Neural progenitor cell (in vitro differentiated cells): ENCODE measurements at places on chromosomes 11 and 22. TPM values are rescaled to one million over a fixed set of nuclear protein-coding genes. Genes with fewer than 3 reads are reported as not detected.

- H3K27ac ChIP-seq = no peak overlapping the region
- H3K36me3 ChIP-seq = no peaks in the 10 kb centered on the region
- peaks cover 55% of the 10 kb centered on the region for H3K4me1 ChIP-seq
- no peak overlapping the region for H3K4me3 ChIP-seq
- no peak for DNase-seq
These were observed 25.7 kb upstream of the OAF start for GRCh38 chr11:120184946-120185705.

GRCh38 chr11:45807792-45808238, 2.9 kb downstream of the SLC35C1 start:
- no peaks in the 10 kb centered on the region for H3K36me3 ChIP-seq
- no peak for DNase-seq
- H3K27ac ChIP-seq = no peak overlapping the region
- peaks cover 3% of the 10 kb centered on the region for H3K4me1 ChIP-seq
- peaks cover 20% of the 10 kb centered on the region for H3K27me3 ChIP-seq

DNA sequence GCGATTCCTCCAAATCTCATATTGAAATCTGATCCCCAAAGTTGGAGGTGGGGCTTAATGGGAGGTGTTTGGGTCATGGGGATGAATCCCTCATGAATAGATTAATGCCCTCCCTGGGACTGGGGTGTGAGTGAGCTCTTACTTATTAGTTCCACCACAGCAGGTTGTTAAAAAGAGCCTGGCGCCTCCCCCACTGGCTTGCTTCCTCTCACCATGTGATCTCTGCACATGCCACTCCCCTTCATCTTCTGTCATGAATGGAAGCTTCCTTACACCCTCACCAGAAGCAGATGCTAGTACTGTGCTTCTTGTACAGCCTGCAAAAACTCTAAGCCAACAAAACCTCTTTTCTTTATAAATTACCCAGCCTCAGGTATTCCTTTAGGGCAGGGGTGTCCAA, 8.8 kb downstream of the RRAS2 start:
- H3K4me3 ChIP-seq = no peak overlapping the region
- H3K4me1 ChIP-seq = peaks cover 16% of the 10 kb centered on the region
- H3K36me3 ChIP-seq = no peaks in the 10 kb centered on the region
- H3K27ac ChIP-seq = no peak overlapping the region

DNA sequence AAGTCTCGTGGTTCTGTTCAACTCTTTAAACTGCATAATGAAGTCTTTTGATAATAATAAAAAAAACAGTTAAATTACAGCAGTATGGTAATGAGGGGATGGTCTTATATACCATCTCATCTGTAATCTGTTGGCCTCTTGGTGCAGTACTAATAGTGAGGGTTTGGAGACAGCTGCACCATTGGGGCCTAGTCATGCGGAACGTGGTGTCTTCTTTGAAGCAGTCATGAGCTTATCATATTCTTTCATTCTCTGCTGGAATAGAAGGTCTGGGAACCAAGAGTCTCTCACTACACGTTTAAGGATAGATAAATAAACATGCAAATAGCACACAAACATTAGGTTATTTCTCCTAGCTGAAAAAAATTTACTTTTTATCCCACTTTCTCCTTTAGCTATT, 40.9 kb upstream of the OR9Q1 start:
- peaks cover 21% of the 10 kb centered on the region for H3K4me1 ChIP-seq
- peak; percentile 60 for DNase-seq
- H3K36me3 ChIP-seq = no peaks in the 10 kb centered on the region

DNA sequence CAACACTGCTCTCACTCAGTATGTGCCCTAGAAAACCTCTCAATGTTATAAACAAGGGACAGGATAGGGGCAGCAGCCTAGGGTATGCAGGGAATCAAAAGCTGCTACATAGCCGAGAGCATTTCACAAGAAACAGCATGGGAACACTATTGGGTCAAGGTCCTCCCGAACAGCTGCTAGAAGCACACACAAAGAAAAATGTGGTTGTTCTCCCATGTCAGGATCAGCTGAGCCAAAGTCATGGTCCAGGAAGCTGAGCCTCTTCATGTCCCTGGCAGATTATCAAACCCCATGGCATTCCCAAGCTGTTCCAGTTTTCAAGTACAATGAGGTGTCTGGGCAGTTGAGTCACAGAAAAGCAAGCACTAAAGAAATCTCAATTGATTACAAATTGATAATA, 21.0 kb upstream of the GDPD4 start:
- no peaks in the 10 kb centered on the region for H3K27me3 ChIP-seq
- no peaks in the 10 kb centered on the region for H3K4me1 ChIP-seq
- H3K4me3 ChIP-seq = no peak overlapping the region
- H3K27ac ChIP-seq = no peak overlapping the region
- no peaks in the 10 kb centered on the region for H3K36me3 ChIP-seq

The PIWIL4 gene
- 1.1 and 1.3 TPM in 2 replicates for total RNA-seq

The IFT27 gene
- total RNA-seq = 31.7 and 37.1 TPM in 2 replicates

The NEU3 gene
- 12.4 and 17.9 TPM in 2 replicates for total RNA-seq

- H3K36me3 ChIP-seq = no peaks in the 10 kb centered on the region
- H3K27ac ChIP-seq = no peak overlapping the region
- H3K27me3 ChIP-seq = no peaks in the 10 kb centered on the region
- H3K4me1 ChIP-seq = peaks cover 5% of the 10 kb centered on the region
- no peak for DNase-seq
- no peak overlapping the region for H3K4me3 ChIP-seq
These were observed 29.0 kb downstream of the WNT11 start for GRCh38 chr11:76177250-76177686.

GRCh38 chr11:88420165-88420791, 82.7 kb upstream of the CTSC start:
- no peak for DNase-seq
- H3K27ac ChIP-seq = no peak overlapping the region
- no peaks in the 10 kb centered on the region for H3K36me3 ChIP-seq
- H3K27me3 ChIP-seq = no peaks in the 10 kb centered on the region
- H3K4me1 ChIP-seq = peaks cover 10% of the 10 kb centered on the region

- H3K4me3 ChIP-seq = no peak overlapping the region
- DNase-seq = no peak
These were observed 34.0 kb upstream of the SMIM38 start for GRCh38 chr11:69121621-69122325.

DNA sequence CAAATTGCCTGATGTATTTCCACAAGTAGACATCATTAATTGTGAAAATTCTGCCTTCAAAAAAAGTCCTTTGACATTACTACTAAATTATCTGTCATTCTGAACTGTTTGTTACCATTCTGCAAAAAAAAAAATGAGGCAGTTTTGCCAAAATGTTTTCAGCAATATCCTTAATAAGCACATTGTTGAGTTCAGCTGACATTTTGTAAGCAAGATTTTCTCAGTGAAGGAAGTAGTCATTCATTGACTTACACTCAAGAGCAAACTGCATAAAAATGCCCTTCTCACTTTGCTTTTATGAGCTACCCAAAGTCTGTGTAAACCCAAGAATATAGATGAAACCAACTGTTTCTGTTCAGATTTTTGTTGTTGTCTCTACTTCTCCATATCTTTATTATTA, 125.9 kb downstream of the UVRAG start:
- H3K27ac ChIP-seq = no peak overlapping the region
- no peak overlapping the region for H3K4me3 ChIP-seq
- no peak for DNase-seq
- H3K4me1 ChIP-seq = peaks cover 3% of the 10 kb centered on the region

DNA sequence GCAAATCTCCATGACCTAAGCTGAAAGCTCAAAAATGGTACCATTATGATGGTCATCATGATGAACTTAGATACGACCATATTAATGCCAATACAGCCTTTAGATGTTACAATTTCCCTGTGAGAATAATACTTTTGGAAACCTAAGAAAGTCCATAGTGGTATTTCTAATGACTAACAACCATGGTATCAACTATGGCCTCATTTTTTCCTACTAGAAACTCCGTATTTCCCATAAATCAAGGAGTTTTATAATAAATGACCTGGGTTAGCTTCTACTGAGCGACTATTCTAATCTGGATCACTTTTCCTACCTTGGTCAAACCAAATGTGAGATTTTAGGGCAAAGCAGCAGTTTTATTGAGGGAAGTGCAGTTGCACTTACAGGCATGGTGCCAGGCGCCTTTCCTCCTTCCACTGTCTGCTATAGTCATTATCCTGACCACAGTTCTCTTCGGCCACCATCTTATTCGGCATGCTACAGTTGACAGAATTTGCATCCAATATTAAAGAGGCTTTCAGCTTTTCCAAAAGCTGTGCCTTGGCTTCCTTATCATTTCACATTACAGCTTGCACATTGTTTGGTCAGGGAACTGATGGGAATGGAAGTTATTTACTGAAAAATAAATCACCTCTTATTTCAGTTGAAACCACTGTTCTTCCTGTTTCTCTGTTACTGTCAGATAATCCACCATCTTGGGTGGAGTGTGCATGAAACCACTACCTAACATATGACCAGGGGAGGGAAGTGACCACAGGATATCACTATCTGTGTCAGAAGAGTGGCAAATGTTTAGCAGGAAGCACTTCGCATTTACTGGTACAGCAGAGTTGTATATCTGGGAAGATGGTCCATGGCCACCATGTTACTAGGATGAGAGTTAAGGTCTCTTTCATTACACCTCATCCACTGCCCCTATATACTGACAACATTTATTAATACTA, 74.5 kb upstream of the PICALM start:
- H3K4me1 ChIP-seq = no peaks in the 10 kb centered on the region
- H3K36me3 ChIP-seq = no peaks in the 10 kb centered on the region
- no peaks in the 10 kb centered on the region for H3K27me3 ChIP-seq

The CLTCL1 gene
- total RNA-seq = 7.9 and 13.7 TPM in 2 replicates

The CALCA gene
- total RNA-seq = not detected in 2 replicates

GRCh38 chr11:126465573-126466188, 110.2 kb downstream of the ST3GAL4 start:
- no peaks in the 10 kb centered on the region for H3K27me3 ChIP-seq
- no peaks in the 10 kb centered on the region for H3K4me1 ChIP-seq
- H3K4me3 ChIP-seq = no peak overlapping the region
- DNase-seq = no peak
- no peak overlapping the region for H3K27ac ChIP-seq

- no peak for DNase-seq
- H3K4me3 ChIP-seq = no peak overlapping the region
- no peaks in the 10 kb centered on the region for H3K27me3 ChIP-seq
- H3K27ac ChIP-seq = no peak overlapping the region
- peaks cover 25% of the 10 kb centered on the region for H3K4me1 ChIP-seq
These were observed 176.1 kb downstream of the LRRC4C start for GRCh38 chr11:41283191-41283930.

DNA sequence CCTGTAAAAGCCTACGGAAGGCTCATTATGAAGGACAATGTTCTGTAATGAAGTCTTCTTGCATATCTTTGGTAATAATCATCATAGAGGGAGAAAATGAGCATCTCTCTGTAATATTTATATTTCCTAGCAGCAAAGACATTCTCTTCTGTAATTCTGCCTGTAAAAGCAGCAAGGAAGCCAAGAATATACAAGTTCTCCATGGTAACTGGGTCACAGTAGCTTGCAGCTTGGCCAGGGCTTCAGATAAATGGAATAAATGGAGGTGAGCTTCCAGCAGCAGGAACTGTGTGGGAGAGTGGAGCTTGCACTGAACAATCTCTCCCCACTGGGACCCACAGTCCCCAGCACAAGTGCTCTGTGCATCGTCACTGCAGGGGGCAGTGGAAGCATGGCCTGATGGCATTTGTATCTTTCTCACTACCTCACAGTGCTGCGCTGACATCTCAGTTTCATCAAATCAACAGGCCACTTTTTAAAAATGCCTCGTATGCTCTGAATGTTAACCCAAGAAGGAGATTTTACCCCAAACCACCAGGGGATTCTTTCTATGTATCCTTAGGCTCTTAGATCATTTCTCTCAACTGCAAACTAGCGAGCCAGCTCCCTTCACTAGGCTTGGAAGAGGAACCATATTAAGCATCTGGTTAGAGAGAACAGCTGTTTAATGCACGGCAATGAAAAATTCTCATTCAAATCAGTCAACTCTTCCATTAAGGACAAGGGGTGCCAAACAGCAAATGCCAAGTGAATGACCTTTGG, 1059.7 kb downstream of the OPCML start:
- no peak for DNase-seq
- no peaks in the 10 kb centered on the region for H3K36me3 ChIP-seq
- H3K27me3 ChIP-seq = no peaks in the 10 kb centered on the region

- H3K36me3 ChIP-seq = no peaks in the 10 kb centered on the region
- H3K4me3 ChIP-seq = no peak overlapping the region
- H3K27me3 ChIP-seq = no peaks in the 10 kb centered on the region
- no peak for DNase-seq
- H3K4me1 ChIP-seq = peaks cover 11% of the 10 kb centered on the region
These were observed 597.9 kb upstream of the KIRREL3 start for GRCh38 chr11:127598476-127598875.

GRCh38 chr11:73662445-73663157, 16.2 kb downstream of the PLEKHB1 start:
- no peaks in the 10 kb centered on the region for H3K36me3 ChIP-seq
- H3K4me3 ChIP-seq = no peak overlapping the region
- DNase-seq = no peak
- no peak overlapping the region for H3K27ac ChIP-seq
